Activated CD8-positive, alpha-beta memory T cell treated with anti-CD3 and anti-CD28 coated beads, Interleukin-2, amount 10 ng/mL, durations not matched to agents 7 days and 5 days (primary cell): ENCODE measurements at places on chromosomes 5 and 9. TPM values are rescaled to one million over a fixed set of nuclear protein-coding genes. Genes with fewer than 3 reads are reported as not detected.

- no peak for DNase-seq
Observed at GRCh38 chr5:55540525-55540924, 5.8 kb upstream of the PLPP1 start.

The SLC45A2 gene
- 0.21 TPM for total RNA-seq

DNA sequence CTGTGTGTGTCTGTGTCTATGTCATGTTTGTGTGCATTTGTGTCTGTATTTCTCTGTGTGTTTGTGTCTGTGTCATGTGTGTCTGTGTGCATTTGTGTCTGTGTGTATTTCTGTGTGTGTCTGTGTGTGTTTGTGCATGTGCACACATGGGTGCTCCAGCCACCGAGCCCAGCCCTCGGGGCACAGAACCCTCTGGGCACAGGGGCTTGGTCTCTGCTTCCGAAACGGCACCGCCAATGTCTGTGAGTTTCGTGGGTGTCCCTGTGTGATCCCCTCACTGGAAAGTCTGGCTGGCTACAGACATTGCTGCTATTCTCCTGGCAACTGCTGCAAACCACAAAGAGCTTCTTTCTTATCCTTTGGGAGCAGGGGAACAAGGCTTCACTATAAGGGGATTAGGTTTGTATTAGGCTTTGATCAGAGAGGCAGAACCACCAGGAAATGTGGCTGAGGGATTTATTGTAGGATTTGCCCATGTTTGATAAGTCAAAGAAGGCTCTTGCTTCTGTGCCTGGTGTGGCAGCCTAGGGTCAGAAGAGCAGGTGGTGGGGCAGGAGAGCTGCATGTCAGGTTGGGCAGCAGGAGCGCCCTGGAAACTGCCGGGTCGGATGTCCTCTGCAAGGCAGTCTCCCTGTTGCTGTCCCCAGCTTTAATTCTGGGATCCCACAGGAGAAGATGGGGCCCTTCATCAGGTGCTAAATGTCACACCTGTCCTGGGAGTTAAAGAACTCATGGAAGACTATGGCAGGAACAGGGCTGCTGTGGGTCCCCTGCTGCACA lies 39.6 kb upstream of the FCN1 start:
- no peak for DNase-seq

DNA sequence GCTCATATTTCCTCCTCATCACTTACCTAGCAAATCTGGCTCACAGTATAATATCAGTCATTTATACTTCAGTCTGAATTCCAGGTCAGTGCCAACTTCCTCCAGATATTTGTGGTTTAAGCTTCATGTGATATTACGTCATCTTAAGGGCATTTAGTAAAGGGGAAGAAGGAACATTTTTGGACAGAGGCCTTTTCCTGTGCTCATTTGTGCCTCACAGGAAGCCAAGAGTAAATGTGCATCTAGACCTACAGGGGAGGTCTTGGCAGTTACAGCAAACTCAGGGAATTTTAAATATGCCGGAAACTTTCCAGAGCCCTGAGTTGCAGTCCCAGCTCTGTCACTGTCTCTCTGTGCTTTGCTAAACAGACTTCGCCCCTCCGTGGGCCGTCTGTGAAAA lies 12.3 kb upstream of the KCNIP1 start:
- DNase-seq, result no peak

The MARVELD2 gene
- total RNA-seq, result 0.26 TPM

DNA sequence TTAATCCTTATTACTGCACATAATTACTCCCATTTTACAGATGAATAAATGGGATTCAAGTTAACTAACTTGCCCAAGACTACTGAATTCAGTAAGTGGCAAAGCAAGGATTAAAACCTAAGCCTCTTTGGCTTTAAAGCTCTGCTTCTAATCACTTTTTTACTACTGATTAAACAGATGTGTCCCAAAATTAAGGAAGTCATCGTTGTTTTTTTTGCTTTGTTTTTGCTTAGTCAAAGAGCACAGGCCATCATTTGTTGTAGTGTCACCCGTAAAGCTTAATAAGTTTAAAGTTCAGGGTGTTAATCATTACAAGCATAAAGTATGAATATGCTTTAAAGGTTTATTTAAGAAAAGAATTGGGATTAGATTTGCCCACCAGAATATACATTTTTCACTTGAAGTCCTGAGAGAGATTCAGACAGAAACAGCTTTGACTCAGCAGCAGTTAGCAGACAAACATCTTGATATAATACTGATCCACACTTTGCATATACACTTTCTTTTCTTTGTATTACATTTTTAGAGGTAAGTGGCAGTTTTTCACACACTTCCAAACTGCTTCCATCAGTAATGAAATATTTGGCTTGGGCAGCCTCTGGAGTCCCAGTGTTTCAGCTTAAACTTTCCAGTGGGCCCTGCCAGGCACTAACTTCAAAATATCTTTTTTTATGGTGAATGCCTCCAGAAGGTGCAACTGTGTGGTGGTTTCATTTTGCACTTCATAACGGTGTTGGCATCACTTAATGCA lies 52.7 kb downstream of the PIK3R1 start:
- DNase-seq, result no peak

- DNase-seq, result peak; percentile 57
Observed at GRCh38 chr5:76099286-76099702, 16.1 kb downstream of the SV2C start.

DNA sequence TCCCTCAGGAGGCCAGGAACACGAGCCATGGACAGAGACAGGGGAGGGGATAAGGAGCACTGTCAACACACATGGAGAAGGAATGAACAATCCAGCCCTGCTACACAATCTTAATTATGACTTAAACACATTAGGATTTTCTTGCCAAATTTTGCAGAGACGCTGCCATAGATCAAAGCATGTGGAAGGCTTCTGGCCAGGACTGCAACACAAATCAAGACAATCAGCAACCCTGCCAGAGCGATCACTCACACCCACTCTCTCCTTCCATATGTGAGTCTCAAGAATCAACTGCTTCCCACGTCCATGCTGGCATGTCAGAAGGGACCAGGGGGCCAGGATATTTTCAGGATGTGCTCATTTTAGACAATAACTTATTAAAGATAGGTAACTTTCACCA lies 85.6 kb downstream of the ROR2 start:
- no peak for DNase-seq
